ENCODE measurements at places on chromosomes 2 and 18.
A peak's percentile ranks its signal among the peaks of the same experiment; 100 is the strongest.

- no peak for DNase-seq
These were observed 35.0 kb downstream of the NEURL3 start for GRCh38 chr2:96470109-96470508.

DNA sequence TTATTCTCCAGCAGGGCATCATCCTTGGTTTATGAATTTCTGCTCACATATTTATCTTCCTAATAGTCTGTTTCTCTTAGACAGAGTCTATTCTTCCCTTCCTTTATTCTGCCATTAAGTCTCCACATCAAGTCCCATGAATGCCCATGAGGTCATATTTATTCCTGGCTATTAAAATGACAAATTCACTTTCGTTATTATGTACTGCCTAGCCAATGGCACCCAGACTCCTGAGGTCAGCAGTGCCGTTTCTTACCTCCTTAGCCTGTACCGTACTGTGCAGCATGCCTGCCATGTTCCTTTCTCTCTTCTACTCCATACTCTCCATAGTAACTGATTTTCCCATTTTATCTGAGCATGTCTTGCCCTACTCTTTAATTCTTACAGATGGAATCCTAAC is 82.3 kb upstream of the SPTBN1 start:
- no peak for DNase-seq

GRCh38 chr2:119004602-119005001 is 62.6 kb downstream of the MARCO start:
- no peak for DNase-seq

- no peak for DNase-seq
These were observed 137.4 kb upstream of the CDCA7 start for GRCh38 chr2:173217116-173217840.

DNA sequence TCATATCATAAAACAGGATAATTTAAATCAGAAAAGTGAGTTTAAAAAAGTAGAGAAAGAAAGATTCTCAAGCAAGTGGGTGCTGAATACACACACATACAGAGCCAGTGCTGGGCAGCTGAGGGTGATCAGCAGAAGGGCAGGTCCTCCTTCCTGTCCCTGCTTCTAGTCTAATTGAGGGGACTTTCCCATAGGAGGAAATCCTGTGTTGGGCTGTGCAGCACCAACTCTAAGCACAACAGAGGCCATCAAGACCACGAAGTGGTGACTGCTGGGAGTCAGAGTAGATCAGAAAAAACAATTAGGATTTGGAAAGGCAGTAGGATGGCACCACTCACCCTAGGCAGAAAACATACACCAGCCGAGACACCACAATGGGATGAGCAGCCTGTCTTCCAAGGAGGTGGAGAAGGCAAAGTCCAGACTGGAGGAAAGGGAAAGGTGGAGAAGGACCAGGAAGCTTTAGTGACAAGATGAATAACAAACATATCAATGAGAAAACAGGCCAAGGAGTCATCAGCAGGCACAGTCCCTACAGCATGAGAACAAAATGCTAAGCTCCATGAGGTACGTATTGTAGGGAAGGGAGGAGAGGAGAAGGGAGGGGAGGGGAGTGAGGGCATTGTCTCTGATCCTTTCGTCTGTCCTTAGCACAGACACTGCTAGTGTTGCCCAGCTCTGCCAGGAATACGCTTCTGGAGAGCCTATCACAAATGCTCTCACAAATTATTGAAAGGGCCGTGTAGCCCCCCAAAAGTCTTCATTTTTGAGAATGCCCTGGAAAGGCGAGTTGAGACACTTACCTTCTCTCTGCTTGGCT is 16.7 kb upstream of the MSGN1 start:
- no peak for DNase-seq

DNA sequence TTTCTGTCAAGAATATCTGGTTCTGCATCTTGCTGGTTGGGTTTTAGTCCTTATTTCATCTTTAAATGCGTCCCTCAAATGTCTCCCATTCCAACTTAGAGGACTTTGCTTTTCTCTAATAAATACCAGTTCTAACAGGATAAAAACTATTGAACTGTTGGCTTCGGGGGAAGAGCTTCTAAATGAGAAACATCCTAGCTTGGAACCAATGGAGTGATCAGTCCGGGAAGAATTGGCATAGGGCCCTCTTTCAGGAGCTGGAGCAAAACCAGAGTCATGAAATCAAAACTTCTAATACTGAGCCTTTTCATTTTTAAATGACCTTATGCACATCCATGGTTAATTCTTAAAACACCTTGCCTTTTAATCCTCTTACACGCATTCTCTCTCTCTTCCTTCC is 401.6 kb upstream of the SMIM21 start:
- DNase-seq: no peak

DNA sequence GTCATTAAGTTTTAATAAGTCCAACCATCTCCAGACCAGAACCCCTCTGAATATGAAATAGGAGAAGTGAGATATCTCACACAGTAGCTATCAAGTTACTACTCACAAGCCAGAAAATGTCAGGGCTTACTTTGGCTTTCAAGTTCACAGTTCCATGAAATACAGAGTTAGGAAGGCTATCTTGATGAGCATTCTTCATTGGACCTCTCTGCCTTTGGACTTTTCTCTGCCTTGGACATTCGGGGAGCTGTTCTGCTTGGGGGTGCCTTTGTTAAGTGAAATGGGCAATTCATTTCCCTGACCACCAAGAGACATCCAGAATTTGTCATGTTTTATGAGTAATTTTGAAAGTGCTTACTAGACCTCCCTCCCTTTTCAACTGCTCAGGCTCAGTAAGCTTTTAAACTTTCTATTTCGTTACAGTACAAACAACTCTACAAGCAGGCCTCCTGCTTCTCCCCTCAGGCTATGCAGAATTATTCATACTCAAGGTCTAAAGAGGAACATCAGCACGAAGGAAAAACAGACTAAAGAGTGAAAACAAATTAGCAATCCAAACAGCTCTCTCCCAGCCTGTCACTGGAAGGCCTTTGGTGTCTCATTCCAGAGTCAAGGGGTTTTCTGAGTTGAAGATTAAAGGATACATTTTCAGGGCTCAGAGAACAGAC is 95.3 kb downstream of the MREG start:
- peak; percentile 47 for DNase-seq

GRCh38 chr2:201257381-201257955 is 2.9 kb upstream of the CASP8 start:
- DNase-seq: no peak

GRCh38 chr2:127593228-127594115 is 52.5 kb upstream of the GPR17 start:
- DNase-seq: no peak

DNA sequence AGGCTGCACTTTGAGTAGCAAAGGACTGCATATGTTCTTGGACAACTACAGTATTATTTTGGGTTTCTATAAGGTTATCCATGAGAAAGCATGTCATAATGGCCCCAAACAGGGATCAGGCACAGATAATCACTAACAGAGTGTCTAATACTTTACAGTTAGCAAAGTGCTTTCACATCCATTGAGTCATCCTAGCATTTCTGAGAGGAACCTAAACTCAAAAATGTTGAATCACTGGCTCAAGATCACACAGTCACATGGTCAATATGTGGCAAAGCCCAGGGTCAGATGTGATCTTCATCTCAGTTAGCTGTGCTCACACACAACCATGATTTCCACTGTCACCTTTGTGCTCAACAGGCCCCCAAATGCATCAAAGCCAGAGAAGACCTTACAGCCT is 156.1 kb upstream of the VRK2 start:
- no peak for DNase-seq

DNA sequence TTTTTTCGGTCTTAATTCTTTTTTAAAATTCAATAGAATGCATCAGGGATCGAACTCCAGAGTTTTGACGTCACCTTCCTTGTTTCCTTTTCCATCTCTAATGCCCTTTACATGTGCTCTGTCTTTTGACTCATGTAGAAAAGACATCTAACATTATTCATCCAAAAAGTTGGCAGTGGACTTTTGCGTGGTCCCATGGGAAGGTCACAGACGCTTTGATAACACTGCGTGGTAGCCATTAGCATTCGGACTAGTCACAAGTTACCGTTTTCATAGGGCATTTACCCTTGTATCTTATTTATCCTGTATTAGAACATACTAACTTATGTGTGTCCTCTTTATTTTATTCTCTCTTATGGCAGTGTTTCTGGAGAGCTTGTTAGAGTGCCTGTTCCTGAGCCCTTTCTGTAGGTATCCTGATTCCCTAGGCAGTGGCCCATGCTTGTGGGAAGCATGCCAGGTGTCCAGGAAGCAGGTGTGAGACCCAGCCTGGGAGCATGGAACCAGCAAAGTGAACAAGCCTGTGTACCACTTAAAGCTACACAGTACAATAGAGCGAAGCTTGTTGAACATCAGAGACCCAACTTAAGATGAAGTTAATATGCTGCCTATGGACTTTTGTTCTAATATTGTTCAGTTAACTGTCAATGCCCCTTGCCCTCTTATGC is 73.6 kb upstream of the RBM44 start:
- DNase-seq: peak; percentile 86

DNA sequence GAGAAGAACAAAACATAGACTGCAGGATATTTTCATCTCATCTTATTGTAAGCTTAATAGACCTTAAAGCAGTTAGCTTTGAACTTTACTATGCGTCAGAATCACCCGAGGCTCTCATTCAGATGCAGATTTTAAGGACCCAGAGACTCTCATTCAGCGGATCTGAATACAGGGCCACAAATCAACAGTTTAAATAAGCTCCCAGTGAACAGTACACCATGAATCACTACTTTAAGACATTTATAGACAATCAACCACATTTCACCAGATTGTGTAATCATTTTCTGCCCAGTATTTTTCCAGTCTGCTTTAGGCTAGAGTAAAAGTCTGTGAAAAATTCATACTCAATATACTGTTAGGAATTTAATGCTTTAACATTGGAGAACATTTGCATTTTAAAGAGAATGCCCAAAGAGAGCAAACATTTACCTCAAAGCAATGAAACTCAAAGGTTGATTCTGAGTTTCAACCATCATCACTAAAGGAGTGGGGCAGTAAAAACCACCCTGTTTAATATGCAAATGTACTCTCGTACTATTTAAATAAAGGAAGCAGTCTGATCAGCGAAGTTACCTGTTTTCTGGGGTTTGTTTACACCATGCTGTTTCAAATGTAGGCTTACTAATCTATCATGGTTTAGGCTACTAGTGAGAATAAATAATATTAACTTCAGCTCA is 11.0 kb upstream of the ALPK2 start:
- no peak for DNase-seq
